ENCODE measurements at places on chromosomes 2 and 18.

- DNase-seq: no peak
These were observed 1675.4 kb downstream of the DPP10 start for GRCh38 chr2:116117845-116118244.

- DNase-seq: no peak
These were observed 15.3 kb downstream of the DCTN1 start for GRCh38 chr2:74364533-74365505.

GRCh38 chr2:28155627-28156026 is 237.0 kb upstream of the FOSL2 start:
- peak; percentile 52 for DNase-seq

DNA sequence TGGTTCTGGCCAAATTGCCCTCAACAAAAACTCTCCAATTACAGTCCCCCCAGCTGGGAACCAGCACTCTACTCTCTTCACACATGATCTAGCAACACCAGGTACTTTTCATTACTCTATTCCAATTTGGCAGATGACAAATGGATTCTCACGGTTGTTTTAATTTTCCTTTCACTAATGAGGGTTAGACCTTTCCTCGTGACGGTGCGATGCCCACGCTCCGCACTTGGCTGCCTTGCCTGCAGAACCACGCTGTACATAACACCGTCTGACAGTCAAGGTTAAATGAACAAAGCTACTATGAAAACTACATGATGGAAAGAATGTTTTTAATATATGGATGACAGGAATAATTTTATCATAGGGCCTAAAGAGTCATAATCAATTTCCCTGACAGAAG is 141.5 kb downstream of the FBXO15 start:
- no peak for DNase-seq

- DNase-seq: no peak
These were observed 469.9 kb downstream of the SOCS6 start for GRCh38 chr18:70758780-70759179.

GRCh38 chr2:47653902-47654789 is 128.8 kb upstream of the MSH6 start:
- DNase-seq: peak; percentile 54

DNA sequence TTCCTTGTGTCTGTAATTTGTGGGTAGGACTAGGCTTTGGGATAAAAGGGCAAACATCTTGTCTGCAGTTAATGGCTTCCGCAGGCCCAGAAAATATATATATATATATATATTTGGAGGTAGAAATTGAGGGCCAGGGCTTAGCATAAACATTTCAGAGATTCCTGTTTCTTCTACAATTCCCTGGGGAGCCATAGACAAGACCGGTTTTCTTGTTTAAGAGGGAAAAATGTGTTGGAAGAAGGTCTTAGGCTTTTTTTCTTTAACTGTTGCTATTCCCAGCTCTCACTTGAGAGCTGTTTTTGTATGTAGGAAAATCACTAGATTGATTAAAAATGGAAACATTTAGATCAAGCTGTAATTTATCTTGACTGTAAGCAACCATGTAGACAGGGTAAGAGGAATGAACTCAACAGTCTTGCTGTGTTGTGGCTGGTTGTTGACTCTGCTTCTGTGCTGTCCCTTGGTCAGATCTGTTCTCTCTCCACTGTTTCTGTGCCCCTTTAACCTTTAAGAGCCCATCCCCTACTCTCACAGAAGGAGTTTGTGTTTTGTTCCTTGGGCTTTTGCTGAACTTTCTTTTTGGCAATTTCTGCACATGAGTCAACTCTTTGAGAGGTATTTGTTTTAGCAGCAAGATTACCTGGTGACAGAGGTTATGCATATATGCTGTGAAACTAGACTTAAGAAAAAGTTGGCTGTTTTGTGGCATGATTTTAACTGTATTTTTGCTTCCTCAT is 58.3 kb downstream of the EFEMP1 start:
- DNase-seq: no peak

DNA sequence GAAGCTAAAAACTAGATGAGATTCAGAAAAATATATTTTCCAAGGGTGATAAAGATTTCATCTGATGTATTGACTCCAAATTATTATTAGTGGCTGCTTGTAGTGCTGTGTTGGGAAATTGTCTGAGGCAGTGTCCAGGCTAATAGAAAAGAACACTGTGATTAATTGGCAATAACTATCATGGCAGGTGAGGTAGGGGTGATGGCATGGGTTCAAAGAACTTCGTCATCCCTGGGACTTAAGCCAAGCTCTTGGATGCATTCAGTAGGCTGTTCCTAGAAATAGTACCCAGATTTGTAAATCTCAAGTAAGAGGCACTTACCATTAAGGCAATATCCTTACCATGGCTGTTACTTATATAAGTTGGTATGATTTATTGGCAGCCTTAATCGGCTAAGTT is 13.2 kb upstream of the RAPGEF4 start:
- DNase-seq: no peak

DNA sequence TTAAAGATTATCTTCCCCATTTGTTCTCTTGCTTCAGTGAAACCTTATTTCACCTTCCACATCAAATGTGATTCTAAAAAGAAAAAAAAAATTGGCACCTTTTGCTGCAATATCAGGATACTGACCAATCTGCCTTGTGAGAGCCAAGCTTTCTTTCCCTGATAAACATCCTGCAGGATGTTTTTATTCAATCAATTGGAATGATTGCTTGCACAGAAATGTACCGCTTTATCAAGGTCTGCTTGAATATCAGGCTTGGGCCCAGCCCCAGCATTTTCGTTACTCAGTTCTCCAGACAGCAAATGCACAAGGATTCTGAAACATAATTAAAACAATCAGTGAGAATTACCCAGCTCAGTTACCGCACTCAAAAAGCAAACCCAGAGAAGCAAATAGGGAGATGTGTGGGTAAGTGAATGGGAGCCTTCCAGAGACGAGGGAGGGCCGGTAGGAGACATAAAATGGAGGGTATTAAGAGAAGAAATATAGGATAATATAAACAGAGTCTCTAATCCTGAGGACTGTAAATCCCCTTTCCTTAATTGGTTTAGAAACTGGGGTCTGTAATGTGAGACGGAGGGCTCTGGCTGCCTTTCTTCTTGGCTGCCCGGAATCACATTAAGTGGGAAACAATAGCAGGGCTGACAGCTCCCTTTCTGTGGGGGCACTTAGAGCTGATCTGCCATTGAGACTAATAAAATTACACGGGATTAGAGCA is 291.8 kb downstream of the ICOS start:
- peak; percentile 85 for DNase-seq

DNA sequence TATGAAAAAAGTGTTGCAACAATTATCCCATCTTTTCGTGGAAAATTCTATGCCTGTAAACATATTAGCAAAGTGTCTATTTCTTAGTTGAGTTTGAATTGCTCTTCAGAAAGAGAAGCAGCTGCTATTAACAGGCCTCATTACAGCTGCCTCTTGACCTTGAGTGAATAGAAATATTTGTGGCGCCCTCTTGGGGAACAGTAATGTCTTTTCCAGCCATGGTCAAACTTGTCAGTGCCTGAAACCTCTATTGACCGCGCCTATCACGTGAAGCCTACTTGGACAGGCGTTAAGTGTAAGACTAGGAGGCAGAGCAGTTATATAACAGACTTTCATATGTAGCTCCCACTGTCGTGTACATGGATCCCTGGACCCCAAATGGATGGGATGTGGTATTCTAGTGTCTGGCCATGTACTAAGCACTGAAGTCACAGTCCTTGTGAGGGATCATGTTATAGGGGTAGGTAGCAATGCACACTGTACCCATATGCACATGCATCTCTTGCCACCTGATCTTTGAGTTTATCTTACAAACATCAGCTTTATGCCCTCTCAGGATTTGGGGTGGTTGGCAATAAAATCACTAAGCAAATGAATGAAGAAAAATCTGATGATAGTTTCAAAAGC is 245.0 kb downstream of the PTGR3 start:
- peak; percentile 42 for DNase-seq

GRCh38 chr18:43013486-43013885 is 102.0 kb downstream of the RIT2 start:
- no peak for DNase-seq

GRCh38 chr2:221629468-221629867 is 57.4 kb upstream of the EPHA4 start:
- no peak for DNase-seq

DNA sequence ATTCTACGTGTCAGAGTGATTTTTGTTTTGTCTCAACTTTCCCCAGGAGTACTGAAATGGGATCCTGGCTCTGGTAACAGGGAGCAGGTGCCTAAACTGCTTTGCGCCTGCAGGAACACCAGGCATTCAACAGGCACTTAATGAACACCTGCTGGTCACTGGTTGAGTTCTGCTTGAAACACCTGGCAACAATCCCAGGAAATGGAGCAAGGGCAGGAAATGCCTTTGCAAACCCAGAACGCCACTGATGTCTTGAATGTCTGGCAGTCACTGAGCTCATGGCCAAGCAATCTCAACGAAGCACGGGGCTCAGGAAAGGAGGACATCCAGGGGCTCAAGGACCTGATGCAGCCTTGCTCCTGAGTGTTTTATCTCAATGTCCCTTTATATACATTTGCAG is 360.0 kb upstream of the RAB6C start:
- no peak for DNase-seq

GRCh38 chr2:73700661-73701447 is 36.3 kb downstream of the TPRKB start:
- no peak for DNase-seq

DNA sequence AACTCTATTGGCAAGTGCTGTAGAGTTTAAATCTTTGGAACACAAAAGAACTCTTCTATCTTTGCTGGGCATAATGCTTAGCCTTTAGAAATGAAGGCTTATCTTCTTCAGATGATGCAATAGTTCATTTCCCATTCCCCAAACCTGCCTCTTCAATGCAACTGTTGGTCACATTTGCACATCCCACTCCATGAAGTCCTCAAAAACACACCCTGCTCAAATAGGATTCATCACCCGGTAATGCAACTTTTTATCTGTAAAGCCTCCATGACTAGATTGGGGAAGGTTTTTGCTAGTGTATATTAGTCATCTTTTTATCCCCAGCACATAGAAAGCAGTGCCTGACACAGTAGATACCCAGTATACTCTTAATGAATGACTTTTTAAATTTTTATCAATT is 376.4 kb downstream of the RBM43 start:
- no peak for DNase-seq

GRCh38 chr2:77831060-77831459 is 308.9 kb upstream of the LRRTM4 start:
- DNase-seq: no peak

DNA sequence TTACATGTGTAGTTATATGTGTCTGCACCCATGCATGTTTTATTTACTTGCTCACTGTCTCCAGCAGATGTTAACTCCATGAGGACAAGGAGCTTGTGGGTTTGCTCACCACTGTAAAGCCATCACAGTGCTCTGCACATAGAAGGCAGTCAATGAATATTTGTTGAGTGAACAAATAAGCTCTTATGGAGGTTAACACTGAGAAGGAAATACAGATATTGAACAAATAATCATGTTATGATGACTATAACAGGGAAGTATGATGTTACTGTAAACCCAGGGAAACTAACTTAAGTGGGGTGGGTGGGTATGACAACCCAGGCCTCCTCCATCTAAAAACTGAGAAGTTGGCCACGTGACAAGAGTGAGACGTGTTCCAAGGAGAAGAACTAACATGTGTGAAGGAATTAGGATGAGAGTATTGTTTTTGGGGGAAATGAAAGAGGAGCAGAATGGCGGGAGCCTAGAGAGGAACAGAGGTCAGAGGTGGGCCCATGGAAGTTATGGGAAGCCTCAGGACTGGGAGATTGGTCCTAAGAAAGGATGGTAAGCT is 6.0 kb upstream of the FAM117B start:
- no peak for DNase-seq

- no peak for DNase-seq
These were observed 1.2 kb upstream of the SRBD1 start for GRCh38 chr2:45612285-45612684.

- DNase-seq: no peak
These were observed 1108.1 kb upstream of the LRRTM1 start for GRCh38 chr2:81412681-81413080.

DNA sequence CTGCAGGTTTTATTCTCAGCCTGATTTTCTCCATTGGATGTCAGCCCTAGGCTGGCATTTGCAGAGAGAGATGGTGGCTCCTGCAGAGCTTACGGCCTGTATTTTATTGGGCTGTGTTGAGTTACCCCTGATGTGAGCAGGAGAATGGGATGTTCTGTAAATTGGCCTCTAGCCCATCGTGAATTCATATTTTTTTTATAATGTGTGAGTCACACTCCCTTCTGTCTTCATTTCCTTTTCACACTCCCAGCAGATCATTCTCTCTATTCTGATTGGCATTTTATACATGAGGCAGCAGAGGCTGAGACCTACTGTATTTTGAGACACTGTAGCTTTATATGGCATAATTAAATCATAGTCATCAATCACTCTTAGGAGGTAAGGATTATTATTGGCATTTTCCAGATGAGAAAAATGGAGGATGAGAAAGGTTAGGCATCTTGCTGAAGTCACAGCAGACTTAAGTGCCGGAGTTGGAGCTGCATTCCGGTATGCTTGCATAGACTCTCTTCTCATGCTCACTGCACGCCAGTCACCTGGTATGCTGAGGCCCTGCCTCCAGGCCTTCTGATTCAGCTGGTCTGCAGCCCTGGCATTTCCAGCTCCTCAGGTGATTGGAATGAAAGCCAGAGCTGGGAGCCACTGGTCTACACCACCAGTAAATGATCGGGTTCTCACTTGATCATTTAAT is 142.4 kb downstream of the NEDD4L start:
- DNase-seq: no peak

DNA sequence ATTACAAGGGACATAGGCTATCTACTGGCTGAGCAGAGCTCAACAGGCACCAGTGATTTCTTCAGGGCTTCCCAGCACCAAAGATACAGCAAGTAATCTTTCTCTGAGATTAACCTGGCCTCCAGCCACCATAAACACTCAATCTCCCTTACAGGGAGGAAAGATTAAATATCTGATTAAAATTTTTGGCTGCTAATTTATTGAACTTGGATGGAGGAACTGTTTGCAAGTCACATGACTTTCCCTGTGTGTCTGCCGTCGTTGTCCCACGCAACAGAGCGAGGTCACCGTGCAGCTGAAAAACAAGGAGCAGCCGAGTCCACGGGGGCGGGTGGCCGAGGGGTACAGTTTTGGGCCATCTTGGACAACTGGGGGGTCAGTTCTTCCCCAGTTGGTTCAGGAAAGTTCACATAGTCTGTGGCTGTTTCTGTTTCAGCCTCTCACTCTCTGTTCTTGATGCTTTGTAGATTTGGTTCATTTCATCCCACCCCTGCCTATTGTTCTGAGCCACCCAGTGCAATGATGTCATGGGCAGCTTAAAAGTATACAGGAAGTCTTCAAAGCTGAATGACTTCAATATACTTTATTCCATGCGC is 186.8 kb upstream of the CTAGE1 start:
- no peak for DNase-seq

DNA sequence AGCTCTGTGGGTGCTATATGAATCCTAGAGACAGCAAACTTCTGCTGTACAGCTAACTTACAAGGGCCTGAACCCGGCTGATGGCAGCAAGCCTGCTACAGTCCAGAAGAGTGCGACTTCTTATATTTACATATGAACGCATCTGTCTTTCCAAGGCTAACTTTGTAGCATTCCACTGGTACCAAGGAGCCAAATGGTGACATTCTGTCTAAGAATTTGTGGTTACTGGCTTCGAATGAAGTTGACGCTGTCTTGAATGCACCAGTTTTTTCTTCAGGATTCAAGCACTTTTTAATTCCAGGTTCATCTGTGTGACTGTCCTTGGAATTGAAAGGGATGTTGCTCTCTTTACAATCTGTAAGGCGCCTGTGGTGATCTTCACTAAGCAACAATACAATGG is 42.4 kb downstream of the THUMPD2 start:
- no peak for DNase-seq

GRCh38 chr2:151251012-151251411 is 10.7 kb downstream of the RBM43 start:
- DNase-seq: no peak

- no peak for DNase-seq
These were observed 437.6 kb downstream of the NCKAP5 start for GRCh38 chr2:133130548-133131246.

All from HAP-1 (cell line).